ENCODE measurements at places on chromosomes 11 and 22.

GRCh38 chr11:37616291-37616690, 1018.3 kb upstream of the RAG2 start:
- DNase-seq = no peak

GRCh38 chr11:62567018-62567633, 6.6 kb downstream of the EEF1G start:
- DNase-seq = no peak

DNA sequence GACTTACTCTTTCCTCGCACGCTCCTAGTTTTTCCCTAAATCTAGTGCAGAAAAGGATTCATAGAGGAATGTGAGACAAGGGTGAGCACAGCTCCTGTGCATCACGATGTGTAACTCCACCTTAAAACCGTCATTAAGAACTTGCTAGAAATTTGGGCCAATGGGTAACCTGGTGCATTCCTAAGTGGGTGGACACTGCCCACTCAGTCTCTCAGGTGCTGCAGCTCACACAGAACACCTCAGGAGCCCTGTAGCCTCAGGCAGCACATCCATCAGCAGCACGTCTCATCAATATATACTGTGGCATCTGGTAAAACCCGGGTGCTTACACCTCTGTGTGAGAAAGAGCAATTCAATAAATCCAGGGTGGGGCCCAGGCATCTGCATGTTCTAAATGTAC, 12.4 kb downstream of the POU2AF3 start:
- no peak for DNase-seq

- no peak for DNase-seq
These were observed 15.5 kb downstream of the FLI1 start for GRCh38 chr11:128709402-128709801.

DNA sequence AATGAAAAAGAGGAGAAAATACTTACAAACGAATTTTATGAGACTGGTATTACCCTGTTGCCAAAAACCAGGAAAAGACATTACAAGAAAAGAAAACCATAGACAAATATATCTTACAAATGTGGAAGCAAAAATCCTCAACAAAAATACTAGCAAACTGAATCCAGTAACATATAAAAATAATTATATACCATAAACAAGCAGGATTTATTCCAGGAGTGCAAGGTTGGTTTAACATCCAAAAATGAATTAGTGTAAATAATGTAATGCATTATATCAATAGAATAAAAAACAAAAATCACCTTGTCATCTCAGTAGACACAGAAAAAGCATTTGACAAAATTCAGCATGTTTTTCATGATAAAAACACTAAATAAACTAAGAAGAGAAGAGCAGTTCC, 7.3 kb downstream of the NF2 start:
- DNase-seq = no peak

GRCh38 chr11:125372911-125373310, 123.2 kb downstream of the FEZ1 start:
- DNase-seq = no peak

- no peak for DNase-seq
These were observed 3.9 kb upstream of the SCT start for GRCh38 chr11:630871-631270.

DNA sequence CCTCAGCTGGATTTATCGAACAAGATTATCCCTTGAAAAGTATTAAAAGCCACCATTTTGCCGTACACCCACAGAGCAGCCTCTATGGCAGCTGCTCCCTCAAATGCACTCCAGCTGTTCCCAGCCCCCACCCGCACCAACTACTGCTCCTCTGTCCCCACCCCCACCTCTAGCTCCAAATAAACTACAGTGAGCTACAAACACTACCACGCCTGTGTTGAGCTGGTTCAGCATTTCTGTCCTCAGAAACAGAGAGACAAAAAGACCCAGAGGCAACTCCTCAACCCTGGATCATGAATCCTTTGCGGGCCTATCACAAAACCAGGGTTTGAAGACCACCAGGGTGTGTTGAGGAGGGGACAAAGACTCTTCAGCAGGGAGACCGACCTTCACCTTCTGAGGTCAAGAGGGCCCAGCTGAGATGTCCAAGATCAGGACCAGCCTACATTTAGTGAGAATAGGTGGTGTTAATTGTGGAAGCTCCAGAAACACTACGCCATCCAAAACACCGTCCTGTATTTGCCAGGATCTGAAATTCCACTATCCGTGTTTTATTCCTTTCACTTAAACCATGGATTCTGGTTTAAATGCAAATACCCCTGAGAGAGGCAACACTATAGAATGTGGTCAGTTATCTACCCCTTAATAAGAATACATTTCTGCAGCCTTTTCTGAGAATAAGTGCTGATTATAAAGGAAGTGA, 195.9 kb downstream of the DSCAML1 start:
- peak; percentile 61 for DNase-seq

DNA sequence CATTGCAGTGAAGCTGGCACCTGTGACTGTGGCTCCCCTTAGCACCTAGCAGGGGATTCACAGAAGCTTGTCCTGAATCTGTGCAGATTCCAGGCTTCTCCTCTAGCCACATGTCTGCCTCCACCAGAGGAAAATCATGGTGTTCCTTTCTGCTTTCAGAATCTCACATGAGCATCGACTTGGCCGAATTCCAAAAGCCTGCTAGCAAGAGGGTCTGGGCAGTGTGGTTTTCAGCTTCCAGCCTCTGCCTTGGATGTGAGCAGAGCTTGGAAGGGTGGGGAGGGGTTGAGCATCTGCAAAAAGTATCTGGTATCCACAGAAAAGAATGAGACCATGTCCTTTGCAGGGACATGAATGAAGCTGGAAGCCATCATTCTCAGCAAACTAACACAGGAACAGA, 911.1 kb downstream of the TBC1D22A start:
- no peak for DNase-seq

GRCh38 chr11:72075109-72075508, 5.2 kb downstream of the NUMA1 start:
- DNase-seq = no peak

- DNase-seq = no peak
These were observed 462.6 kb downstream of the BUD13 start for GRCh38 chr11:116310226-116310625.

DNA sequence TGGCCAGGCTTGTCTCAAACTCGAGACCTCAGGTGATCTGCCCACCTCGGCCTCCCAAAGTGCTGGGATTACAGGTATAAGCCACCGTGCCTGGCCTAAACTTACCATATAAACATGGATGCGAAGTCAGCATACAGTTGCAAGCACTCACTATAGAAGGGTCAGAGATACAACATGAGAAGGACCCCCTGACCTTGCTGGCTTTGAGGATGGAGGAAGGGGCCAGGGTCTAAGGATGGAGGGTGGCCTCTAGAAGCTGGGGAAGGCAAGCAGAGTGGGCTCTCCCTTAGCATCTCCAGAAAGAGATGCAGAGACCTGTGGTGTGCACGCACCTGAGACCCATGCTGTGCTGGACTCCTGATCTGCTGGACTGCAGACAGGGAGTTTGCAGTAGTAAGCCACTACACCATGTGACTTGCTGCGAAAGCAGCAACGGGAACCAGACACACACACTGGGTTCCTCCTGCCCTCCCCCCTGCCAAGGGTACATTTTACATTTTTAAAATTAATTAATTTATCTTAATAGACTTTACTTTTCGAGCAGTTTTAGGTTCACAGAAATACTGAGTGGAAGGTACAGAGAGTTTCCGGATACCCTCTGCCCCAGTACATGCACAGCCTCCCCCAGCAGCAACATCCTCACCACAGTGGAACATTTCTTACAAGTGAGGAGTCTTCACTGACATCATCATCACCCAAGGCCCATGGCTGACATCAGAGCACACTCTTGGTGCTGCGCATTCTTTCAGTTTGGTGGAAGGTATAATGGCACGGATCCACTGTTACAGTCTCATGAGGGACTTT, 170.1 kb upstream of the B3GAT1 start:
- DNase-seq = no peak

- DNase-seq = no peak
These were observed 23.2 kb upstream of the ST3GAL4 start for GRCh38 chr11:126332221-126332711.

- no peak for DNase-seq
These were observed 185.0 kb downstream of the NELL1 start for GRCh38 chr11:20854215-20854955.

GRCh38 chr22:38312261-38312800, 4.9 kb downstream of the CSNK1E start:
- no peak for DNase-seq

- DNase-seq = no peak
These were observed 5.5 kb upstream of the NEAT1 start for GRCh38 chr11:65416841-65417701.

- DNase-seq = no peak
These were observed 16.4 kb upstream of the KCTD14 start for GRCh38 chr11:78039391-78039918.

DNA sequence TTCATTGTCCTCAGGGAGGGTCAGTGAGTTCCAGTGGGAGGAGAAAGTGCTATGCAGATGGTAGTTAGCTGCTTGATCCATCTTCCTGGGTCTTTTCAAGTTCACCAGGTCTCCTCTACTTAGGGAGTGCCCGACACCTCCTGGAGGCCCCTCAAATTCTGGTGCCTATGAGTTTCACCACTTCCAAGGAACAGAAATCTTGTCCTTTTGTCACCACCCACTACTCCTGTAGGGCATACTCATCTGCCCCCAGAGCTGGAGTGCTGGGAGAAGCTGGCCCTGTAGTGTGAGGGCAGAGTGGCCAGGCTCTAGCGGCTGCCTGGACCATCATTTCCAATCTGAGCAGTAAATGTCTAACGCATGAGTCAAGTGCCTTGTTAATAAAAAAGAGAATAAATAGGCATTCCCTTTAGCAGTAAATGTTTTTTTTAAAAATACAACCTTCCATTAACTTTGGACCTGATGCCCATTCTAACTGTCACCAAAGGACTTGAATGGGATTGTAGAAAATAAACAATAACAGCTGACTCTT, 12.5 kb downstream of the IRAG1 start:
- no peak for DNase-seq

DNA sequence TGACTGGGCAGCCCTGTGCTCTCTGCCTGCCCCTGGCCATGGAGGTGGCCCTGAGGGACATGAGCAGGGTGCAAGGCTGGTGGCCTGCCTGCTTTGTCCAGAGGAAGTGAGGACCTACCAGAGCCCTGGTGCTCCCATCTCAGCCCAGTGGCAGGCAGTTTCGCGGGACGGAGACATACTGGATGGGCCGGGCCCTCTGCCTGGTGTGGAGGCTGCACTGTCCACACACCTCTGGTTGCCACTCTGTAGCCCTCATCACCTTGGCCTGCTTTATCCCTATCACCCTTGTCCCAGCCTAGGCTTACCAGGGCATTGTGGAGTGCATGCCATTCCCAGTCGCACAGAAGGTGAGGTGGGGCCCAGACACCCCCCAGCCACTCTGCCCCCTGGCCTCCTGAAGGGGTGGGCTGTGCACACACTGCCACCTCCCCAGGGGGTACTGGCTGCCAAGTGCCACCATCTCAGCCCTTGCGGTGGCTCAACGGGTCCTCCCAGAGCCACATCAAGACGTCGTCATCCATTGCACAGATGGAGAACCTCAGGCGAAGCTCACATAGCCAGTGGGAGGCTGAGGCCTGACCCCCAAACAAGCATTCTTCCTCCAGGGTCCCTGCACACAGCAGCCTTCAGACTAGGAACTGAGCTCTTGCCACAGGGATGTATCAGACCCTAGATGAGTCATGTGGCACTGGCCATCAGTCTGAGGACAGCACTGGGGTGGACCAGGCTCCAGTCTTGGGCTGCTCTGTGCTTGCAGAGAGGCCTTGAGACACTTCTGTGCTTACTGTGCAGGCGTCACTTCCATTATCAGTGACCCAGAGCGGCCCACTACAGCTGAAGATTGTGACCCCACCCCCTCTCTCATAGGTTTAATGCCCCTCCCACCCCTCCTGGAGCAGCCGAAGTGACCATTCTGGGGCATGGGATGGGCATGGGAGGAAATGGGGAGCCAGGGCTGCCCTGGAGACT, 176.1 kb downstream of the IGLL1 start:
- DNase-seq = no peak

Data from anterior cingulate cortex (tissue), 58 donors.